WTC11 (cell line): ENCODE measurements at places on chromosomes 2 and 18.

DNA sequence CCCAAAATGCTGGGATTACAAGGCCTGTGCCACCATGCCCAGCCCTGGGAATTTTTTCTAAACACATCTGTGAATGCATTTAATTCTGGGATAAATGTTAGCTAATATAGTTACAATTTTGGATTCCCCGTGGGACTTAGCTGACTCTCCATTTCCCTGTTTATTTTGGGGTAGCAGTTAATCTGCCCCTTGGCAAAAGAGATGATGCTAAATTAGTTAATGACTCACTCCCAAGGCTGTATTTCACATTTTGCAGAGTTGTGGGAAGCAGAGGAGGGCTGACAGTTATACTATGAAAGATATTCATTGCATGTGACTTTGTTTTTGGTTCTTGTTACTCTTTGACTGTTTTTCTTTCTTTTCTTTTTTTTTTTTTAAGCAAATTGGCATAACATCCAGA, 3.2 kb downstream of the MTHFD2 start:
- peak overlapping the region; percentile 99 for H3K4me3 ChIP-seq
- H3K27ac ChIP-seq = no peak overlapping the region
- H3K27me3 ChIP-seq = peaks cover 10% of the 10 kb centered on the region
- no peak for DNase-seq

DNA sequence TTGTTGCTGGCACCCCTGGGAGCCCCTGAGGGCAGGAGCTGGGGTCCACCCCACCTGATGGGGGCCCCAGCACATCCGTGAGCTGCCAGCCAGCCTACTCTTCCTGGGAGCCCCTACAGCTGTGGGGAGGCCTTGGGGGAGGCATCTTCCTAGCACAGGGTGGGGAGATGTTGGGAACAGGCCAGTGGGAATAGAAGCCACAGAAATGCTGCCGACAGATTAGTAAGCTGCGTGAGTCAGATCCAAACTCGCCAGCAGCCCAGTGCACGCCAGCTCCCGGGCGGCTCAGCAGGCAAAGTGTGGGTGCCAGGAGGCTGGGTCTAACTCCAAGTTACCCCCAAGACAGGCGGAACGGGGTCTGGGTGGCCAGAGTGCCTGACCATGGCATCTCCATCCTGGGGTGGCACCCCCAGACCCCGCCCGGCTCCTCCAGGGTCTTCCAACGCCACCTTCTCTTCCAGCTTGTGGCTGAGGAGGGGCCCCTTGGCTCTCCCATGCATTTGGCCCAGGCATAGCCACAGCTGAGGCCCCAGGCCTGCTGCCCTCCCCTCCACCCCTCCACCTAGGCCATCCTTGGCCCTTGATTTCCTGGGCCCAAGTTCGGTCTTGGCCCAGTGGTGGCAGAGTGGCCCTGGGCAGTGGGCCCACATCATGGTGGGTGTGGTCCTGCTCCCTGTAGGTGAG, 15.3 kb downstream of the CROCC2 start:
- no peaks in the 10 kb centered on the region for H3K36me3 ChIP-seq
- no peak overlapping the region for H3K4me3 ChIP-seq
- peak; percentile 10 for DNase-seq
- H3K27ac ChIP-seq = no peak overlapping the region

GRCh38 chr2:74497777-74498499, 1.5 kb downstream of the LBX2 start:
- DNase-seq = peak; percentile 71
- H3K4me3 ChIP-seq = peak overlapping the region; percentile 79
- no peak overlapping the region for H3K27ac ChIP-seq

- peaks cover 35% of the 10 kb centered on the region for H3K4me1 ChIP-seq
- no peaks in the 10 kb centered on the region for H3K27me3 ChIP-seq
- H3K4me3 ChIP-seq = no peak overlapping the region
- H3K27ac ChIP-seq = no peak overlapping the region
Measured at GRCh38 chr2:160941290-160941846, 218.9 kb upstream of the TANK start.

GRCh38 chr2:149904352-149905175, 317.0 kb upstream of the MMADHC start:
- DNase-seq = no peak
- H3K27me3 ChIP-seq = no peaks in the 10 kb centered on the region
- no peak overlapping the region for H3K4me3 ChIP-seq
- H3K36me3 ChIP-seq = no peaks in the 10 kb centered on the region
- H3K4me1 ChIP-seq = peaks cover 18% of the 10 kb centered on the region

GRCh38 chr2:165776013-165776412, 18.0 kb downstream of the GALNT3 start:
- no peak for DNase-seq
- peaks cover 41% of the 10 kb centered on the region for H3K4me1 ChIP-seq
- no peaks in the 10 kb centered on the region for H3K27me3 ChIP-seq
- peak overlapping the region; percentile 78 for H3K27ac ChIP-seq
- peaks cover 58% of the 10 kb centered on the region for H3K36me3 ChIP-seq

DNA sequence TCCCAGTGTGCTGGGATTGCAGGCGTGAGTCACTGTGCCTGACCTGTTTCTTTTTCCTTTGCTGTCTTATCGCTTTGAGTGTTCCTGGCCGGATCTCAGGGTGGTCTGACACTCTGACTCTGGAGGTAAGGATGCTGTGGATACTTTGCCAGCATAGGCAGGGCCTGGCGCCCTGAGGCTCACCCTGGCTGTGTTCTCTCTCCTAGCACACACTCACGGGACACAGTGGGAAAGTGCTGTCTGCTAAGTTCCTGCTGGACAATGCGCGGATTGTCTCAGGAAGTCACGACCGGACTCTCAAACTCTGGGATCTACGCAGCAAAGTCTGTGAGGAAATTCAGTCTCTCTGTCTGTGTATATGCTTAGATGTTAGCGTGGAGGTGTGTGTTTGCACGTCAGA, 18.0 kb upstream of the SAG start:
- DNase-seq = no peak
- no peaks in the 10 kb centered on the region for H3K4me1 ChIP-seq
- H3K27ac ChIP-seq = peak overlapping the region; percentile 20; the same call in 1 of the 2 replicates
- H3K27me3 ChIP-seq = no peaks in the 10 kb centered on the region

- H3K4me1 ChIP-seq = no peaks in the 10 kb centered on the region
- DNase-seq = no peak
- H3K27me3 ChIP-seq = no peaks in the 10 kb centered on the region
- no peak overlapping the region for H3K4me3 ChIP-seq
- no peak overlapping the region for H3K27ac ChIP-seq
Measured at GRCh38 chr18:47683774-47684173, 246.7 kb downstream of the SMAD2 start.

DNA sequence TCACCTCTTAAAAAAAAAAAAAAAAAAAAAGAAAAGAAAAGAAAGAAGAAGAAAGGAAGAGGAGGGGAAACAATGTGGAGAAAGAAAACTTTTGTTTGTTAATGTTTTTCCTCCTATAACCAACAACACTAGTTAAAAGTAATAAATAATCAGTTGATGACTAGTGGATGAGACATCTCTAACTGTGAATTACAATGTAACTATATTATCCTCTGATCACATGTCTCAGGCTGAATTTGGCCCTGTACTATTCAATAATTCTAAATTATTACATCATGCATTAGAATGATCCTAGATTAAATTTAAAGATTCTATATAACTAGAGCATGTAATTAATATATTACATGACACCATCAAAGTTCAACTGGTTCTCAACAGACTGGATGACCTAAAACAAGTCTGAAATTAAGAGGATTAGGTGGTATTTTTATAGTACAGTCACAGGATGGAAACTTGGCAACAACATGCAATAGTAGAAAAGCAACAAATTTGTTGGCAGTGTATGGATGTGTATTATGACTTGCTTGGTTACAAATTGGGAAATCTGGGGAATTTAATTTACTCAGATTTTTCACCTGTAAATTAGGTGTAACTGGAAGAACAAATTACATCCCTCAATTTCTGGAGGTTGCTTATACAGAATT, 269.3 kb upstream of the SETBP1 start:
- peaks cover 2% of the 10 kb centered on the region; the same call in 1 of the 2 replicates for H3K36me3 ChIP-seq
- H3K27ac ChIP-seq = no peak overlapping the region
- no peaks in the 10 kb centered on the region for H3K4me1 ChIP-seq
- H3K4me3 ChIP-seq = no peak overlapping the region

GRCh38 chr2:109373791-109374547, 239.8 kb downstream of the SEPTIN10 start:
- H3K4me3 ChIP-seq = no peak overlapping the region
- DNase-seq = no peak
- no peaks in the 10 kb centered on the region for H3K4me1 ChIP-seq

- H3K36me3 ChIP-seq = peaks cover 21% of the 10 kb centered on the region
- peak overlapping the region; percentile 97 for H3K27ac ChIP-seq
- peak overlapping the region; percentile 99 for H3K4me3 ChIP-seq
- peaks cover 10% of the 10 kb centered on the region for H3K27me3 ChIP-seq
Measured at GRCh38 chr2:74199871-74200305, 1.5 kb downstream of the MTHFD2 start.

- no peaks in the 10 kb centered on the region; the same call in 1 of the 2 replicates for H3K4me1 ChIP-seq
- peaks cover 22% of the 10 kb centered on the region for H3K36me3 ChIP-seq
- H3K27ac ChIP-seq = peak within 1 kb of the TSS; percentile 75
Measured at GRCh38 chr2:179049546-179050311, at the start of gene CCDC141. TSS of gene CCDC141 (minus strand) at chr2:179050137. CDS start at chr2:179049941, 196 bp downstream.

- no peaks in the 10 kb centered on the region; the same call in 1 of the 2 replicates for H3K27me3 ChIP-seq
- H3K36me3 ChIP-seq = no peaks in the 10 kb centered on the region
- H3K4me1 ChIP-seq = peaks cover 8% of the 10 kb centered on the region
Measured at GRCh38 chr2:232432598-232433184, 23.3 kb upstream of the ALPI start.

DNA sequence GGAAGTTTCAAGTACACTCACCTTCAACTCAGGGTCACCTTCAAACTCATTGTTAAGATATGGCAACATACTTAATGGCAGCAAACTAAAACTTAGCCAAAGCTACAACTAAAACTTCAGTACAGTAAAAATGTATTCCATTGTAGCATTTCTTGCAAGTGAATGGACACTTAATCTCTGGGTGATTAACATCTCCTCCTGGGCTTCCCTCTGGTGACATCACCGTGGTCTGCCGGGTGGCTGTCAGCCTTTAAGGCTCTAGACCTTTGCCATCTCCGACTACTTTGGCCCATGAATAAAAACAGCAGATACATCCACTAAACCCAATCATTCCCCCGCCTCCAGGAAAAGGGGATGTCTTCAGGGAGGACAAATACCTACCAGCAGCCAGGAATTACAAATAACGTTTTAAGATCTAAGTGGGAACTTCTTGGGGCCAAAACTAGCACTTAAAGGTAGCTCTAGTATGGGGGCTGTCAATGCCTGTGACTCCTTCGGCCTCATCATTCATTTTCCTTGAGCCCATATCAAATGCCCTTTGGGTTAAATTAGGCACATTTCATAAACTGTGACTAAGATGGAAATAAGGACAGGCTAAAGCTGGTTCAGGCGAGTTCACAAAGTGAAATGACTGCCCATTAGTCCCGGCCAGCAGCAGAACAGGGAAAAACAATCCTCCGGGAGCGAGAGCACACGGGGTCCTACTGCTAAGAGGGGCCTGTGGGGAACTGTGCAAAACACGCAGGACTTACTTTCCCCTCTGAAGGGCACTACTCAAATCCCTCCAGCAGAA, 1.1 kb downstream of the TFCP2L1 start:
- peaks cover 43% of the 10 kb centered on the region for H3K27me3 ChIP-seq
- no peak for DNase-seq
- H3K36me3 ChIP-seq = no peaks in the 10 kb centered on the region
- H3K4me3 ChIP-seq = peak overlapping the region; percentile 79
- peaks cover 20% of the 10 kb centered on the region for H3K4me1 ChIP-seq

- no peak for DNase-seq
- H3K36me3 ChIP-seq = no peaks in the 10 kb centered on the region
- no peak overlapping the region for H3K27ac ChIP-seq
- no peak overlapping the region for H3K4me3 ChIP-seq
- peaks cover 3% of the 10 kb centered on the region; the same call in 1 of the 2 replicates for H3K4me1 ChIP-seq
Measured at GRCh38 chr18:50312296-50313030, 25.0 kb upstream of the CXXC1 start.
